NCI-H2081 treated with DMSO at 0.1 percent for 48 hours (cell line): ENCODE measurements at places on chromosomes 5 and 9.

- no peak for DNase-seq
These were observed 96.1 kb downstream of the PDE8B start for GRCh38 chr5:77306531-77306930.

DNA sequence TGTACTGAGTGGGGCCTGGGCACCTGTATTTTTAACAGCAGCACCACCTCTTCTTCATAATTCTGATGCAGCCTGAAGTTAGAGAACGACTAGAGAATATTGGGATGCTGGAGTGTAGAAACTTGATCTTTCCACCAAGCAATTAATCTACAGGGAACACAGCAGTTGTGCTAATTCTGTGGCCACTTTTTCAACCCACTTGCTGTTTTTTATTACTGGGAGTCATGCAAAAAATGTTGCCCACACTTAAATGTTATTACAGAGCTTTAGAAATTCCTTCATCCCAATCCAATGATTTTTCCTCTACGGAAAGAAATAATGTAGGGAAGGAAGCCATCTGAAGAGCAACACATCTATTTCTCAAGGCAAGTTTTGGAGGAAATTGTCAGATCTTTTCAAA is 190.9 kb upstream of the TUT7 start:
- DNase-seq = no peak

DNA sequence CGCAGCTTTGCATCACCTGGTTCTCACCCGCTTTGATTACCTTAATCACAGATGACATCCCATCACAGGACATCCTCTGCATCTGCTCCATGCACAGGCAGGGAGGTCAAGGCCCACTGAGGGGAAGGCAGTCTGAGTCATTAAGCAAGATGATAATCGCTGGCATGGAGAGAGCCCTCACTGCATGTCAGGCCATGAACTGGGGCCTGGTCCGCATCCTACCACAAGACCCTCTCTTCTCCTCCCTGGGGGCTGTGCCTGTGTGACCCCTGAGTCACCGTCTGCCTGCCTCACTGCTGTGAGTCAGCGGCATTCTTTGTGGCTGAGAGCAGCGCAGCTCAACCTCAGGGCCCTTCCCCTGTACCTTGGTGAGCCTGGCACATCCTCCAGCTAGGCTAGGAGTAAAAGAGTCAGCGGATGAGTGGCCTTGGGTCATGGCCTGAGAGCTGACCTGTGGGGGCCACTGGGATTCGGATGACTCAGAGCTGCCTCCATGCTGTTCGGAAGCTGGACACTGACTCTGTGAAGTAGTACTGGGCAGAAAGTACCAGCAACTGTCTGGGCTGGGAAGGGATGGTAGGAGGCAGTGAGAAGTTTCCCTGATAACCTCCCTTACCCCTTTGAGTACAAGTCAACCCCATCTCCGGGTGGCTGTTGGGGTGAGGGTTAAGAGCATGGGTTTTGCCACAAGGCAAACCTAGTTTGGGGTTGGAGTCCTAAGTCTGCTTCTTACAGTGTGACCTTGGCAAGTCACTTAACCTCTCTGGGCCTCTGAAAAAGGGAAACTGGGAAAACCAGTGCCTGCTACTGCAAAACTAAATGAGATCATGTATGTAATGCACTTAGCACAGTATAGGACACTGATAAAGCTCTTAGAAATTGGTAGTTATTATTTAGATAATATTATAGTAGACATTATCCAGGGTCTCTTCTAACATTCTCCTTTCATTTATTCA is 14.6 kb upstream of the ARSI start:
- DNase-seq = no peak

DNA sequence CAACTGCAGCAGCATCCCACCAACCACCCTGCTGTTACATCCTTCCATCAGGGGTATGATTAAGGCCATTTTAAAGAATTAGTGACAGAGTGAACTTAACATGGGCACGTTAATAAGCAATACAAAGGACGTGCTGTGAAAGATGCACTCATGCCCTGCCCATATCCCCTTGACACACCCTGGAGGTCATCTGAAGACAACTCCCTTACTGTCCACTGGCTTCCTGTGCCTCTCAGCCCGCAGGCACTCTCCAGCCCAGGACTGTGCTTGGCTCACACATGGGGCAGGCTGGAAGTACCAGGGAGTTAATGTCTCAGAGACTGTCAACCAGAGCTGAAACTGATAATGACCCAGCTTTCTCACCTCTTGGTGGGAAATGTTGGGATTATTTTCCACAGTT is 81.8 kb downstream of the TRIM36 start:
- DNase-seq = no peak

DNA sequence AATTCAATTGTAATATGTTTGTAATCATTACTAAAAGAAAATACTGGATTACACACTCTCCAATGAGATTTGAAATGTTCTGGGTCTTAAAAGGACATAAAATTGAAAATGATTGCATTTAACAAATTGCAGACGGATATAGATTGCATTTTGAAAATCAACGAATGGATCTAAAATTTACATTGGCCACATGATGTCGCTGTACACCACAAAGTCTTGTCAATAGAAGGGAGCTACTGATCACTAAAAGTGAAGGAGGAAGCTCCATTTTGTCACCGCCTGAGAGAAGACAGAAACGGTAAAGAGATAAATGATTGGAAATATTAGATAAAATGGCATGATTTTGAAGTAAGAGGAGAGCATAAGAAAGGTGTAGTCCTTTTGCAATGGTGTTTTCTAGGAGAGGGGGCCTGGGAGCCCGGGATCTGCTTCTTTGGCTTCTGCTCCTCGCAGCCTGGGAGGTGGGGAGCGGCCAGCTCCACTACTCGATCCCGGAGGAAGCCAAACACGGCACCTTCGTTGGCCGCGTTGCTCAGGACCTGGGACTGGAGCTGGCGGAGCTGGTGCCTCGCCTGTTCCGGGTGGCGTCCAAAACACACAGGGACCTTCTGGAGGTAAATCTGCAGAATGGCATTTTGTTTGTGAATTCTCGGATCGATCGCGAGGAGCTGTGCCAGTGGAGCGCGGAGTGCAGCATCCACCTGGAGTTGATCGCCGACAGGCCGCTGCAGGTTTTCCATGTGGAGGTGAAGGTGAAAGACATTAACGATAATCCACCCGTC is at the start of gene PCDHA1:
Gene PCDHA1 (plus strand): TSS at position 236 of the 782 bp plus-strand sequence.
- no peak for DNase-seq

DNA sequence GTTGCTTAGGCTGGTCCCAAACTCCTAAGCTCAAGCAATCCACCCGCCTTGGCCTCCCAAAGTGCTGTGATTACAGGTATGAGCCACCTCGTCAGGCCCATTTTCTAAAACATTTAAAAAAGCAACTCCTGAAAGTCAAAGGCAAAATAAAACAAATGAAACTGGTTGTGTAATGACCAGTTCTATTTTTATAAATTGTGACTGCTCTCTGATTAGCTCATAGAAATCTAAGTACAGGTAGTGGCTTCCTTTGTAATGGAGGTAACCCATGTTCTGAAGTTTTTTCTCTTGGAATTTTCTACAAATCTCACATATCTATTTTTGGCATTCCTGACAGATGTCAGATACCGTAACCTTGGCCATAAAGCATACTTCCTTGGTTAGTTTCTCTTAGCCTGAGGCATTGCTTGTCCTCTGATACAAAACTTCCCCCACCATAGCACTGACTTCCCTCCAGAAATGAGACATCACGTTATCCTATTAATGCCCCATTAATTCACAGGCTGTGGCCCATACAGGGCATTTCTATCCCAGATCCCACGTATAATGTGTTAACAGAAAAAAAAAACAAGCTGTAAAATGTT is 14.1 kb upstream of the AK3 start:
- DNase-seq = no peak

DNA sequence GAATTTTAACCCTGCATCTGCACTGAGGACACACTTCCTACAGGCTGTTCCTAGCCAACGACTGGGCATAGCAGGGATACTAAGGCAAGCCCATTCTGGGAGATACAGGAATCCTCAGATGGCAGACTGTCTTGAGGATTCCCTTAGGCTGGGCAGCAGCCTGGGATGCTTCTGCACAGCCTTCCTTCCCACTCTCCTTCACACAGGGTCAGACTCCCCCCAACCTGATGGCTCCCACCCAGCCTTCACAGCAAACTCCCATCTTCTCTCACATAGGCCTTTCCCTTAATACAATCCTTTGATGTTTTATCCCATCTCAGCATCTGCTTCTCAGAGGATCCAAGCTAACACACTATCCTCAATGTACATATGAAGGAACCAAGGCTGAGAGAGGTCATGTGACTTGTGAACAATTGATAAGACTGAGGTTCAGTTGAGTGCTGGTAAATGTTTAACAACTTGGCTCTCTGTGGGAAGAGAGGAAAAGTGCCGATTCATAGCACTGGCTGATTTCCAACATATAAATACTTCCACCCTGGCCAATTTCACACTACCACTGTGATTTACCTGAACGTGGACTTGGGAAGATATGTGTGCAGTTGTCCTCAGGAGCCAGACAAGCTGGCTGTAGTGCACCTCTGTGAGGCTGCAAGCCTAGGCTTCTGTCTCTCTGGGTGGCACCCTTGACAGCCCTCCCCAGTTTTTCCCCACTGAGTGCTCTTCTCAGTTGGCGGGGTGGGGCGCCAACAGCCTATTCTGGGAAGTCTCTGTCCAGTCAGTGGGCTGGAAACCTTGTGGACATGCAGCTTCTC is 120.2 kb upstream of the TRIM32 start:
- no peak for DNase-seq

GRCh38 chr5:55636177-55636576 is 75.9 kb downstream of the SLC38A9 start:
- DNase-seq = peak; percentile 4

DNA sequence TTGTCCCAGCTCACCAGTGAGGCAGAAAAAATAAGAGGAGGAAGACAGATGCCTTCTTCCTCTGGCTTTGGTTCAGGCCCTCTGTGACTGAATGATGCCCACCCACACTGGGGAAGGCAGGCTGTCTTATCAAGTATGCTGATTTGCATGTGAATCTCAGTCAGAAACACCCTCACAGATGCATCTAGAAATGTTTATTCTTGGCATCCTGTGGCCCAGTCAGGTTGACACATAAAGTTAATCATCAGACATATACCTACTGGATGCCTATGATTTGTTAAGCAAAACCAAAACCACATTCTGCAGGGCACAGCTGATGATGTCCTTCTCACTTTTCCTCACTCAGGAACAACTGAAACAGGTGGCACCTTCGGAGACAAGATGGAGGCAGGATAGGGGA is 243.4 kb upstream of the KCNN2 start:
- no peak for DNase-seq

DNA sequence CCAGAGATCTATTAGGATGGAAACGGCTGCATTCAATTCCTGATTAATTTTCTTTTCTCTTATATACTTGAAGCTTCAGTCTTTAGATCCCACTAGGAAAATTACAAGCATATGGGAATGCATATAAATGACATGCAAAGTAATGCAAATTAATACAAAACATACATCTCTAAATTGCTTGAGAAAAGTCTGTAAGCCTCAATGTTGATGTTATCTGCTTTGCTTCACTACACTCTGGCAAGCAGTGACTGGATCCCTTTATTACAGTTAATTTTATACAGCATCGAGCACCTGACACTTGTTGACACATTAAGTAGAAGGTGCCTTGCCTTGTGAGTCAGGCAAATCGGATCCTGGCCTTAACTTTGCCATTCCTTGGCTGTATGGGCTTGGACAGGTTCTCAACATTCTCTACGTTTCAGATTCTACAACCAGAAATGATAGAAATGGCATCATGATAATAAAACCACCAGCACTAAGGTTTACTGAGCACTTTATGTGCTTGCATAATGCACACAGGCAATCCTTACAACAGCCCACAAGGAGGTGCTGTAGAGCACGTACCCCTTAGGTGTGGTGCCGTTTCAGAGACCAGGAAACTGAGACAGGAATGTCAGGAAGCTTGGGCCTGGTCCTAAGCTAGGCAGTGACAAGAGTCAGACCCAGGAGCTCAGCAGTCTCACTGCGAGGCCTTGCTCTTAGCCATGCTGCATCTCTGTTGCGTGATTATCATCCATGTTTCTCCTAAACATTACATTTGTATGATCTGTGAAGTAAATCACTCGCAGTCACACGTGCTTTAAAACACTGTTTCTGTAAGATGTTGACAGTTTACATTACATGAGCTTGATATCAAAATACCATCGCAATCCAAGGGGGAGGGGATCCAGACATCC is 2.7 kb downstream of the GCNT4 start:
- DNase-seq = no peak

GRCh38 chr5:119537704-119538103 is 85.4 kb downstream of the HSD17B4 start:
- no peak for DNase-seq

DNA sequence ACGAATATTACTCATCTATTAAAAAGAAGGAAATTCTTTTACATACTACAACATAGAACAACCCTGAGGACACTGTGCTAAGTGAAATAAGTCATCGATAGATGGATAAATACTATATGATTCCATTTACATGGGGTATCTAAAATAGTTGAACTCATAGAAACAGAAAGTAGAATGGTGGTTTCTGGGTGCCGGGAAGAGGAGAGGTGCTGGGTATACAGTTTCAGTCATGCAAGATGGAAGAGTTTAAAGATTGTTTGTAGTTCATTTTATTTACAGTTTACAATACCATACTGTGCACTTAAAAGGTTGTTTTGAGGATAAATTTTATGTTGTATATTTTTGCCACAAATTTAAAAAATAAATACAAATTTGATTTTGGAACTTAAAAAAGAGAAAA is 267.5 kb upstream of the ITGA1 start:
- no peak for DNase-seq

GRCh38 chr9:2771087-2771486 is 53.8 kb downstream of the KCNV2 start:
- DNase-seq = no peak

DNA sequence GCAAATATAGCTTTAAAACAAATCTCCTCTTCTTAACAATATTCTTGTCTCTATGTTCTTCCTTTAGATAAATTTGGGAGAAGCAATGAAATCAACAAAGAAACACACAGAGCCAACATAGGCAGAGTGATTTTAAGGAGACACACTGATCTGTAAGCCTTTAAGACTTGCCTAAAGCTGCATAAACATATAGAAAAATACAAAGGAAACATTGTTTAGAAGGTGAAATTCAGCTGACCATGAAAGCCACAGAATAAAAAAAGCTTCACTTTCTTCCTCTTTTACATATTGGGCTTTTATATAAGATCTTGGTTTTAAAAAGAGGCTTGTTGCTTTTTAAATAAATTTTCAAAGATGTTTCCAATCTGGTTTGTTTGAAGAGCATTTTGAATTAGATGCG is 1277.5 kb downstream of the EFNA5 start:
- no peak for DNase-seq

- no peak for DNase-seq
These were observed 68.4 kb upstream of the IZUMO3 start for GRCh38 chr9:24614070-24614469.

GRCh38 chr9:2970864-2971263 is 127.0 kb upstream of the PUM3 start:
- DNase-seq = no peak

DNA sequence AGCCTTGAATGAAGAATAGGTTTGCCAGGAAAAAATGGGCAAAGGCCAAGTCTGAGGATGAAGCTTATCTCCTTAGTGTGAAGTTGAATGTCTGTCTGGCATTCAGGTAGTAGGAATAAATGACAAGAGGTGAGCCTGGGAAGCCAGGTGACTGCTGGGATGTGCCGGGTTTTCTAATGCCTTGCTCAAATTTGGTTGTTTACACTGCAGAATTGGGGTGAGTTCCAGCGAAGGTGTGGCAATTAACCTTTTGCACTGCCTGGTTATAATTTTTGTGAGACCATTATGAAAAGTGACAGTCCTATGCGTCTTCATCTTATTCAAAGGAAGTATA is 73.6 kb downstream of the MAST4 start:
- no peak for DNase-seq
